ENCODE measurements at places on chromosomes 12 and 14. TPM values are rescaled to one million over a fixed set of nuclear protein-coding genes. Genes with fewer than 3 reads are reported as not detected.

RCOR1 gene
- total RNA-seq = 13.0 TPM

FAM90A1 gene
- not detected for total RNA-seq

PTPN21 gene
- 37.8 TPM for total RNA-seq

OTX2 gene
- total RNA-seq = not detected

GNB3 gene
- 5.4 TPM for total RNA-seq

TEX52 gene
- not detected for total RNA-seq

- peak; percentile 34 for DNase-seq
These were observed 100.5 kb upstream of the LMNTD1 start for GRCh38 chr12:25653487-25654175.

DNA sequence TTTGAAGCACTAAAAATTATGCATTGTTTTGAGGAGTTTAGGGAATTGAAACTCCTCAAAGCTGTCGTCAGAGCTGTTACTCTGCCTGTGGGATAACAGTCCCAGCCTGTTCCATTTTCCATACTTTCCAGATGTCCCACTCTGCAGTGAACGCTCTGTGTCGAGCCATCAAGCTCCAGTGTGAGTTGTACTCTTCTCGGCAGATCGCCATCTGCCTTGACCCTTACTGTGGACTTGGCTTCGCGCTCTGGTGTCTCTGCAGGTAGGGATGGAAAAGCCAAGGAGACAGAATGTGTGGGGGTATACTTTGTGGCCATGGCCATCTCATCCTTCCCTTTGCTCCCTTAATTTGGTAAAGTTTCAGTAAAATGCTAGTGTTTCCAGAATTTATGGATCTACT lies 35.5 kb upstream of the ATF1 start:
- DNase-seq = no peak

DNA sequence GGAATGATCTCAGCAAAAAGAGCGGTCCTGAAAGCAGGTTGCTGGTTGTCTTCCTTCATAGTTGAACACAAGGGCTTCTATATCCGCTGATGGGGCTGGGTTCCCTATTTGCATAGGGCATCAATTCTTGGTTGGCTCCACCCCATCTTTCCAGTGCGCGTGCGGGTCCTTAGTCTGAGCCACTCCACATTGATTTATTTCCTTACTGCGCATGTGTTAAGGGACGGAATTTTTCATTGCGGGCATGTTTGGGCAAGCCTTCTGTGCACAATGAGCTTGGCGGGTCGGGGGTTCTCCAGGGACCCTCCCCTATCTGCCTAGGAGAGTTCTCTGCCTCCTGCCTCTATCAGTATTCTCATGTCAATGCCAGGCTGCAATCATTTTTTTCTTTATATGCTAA lies 21.2 kb upstream of the DLGAP5 start:
- DNase-seq = no peak

All from left ventricle myocardium superior (tissue), 1 donor.